ENCODE measurements at places on chromosomes 4 and X. TPM values are rescaled to one million over a fixed set of nuclear protein-coding genes. Genes with fewer than 3 reads are reported as not detected.

The MSX1 gene
- 2.6 TPM for total RNA-seq

DNA sequence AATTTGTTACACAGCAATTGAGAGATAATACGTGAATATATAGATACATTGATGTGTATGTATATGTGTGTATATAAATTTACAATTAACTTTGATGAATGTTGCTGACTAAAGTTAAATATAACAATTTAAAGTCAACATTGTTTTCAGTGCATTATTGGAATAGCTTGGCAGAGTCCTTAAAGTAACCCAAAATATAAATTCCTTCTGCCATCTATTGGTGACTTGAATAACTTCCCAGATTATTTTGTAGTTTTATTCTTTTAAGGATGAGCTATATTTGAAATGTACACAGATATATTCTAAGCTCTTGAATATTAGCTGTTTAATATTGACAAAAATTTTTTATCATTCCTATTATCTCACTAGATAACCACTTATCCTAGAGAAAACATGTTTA, 298.2 kb upstream of the FSTL5 start:
- DNase-seq, result no peak

DNA sequence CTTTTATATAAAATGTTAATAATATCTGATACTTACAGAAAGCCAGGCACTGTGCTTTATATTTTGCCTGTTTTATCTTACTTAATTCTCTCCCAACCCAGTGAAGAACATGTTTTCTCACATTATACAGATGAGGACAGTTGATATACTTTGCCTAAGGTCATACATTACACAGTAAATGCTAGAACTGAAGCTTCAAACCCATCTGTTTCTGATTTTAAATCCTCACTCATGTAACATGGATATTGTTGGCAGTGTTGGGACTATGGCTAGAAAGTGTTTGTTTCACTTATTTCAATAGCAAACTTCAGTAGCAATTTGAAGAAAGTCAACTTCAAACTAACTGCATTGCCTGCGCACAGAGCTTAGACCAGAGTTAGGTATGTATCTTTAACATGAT, 57.4 kb downstream of the RAPGEF2 start:
- DNase-seq, result no peak

The TMEM47 gene
- total RNA-seq, result 0.52 TPM

GRCh38 chr4:1812720-1813119, 19.6 kb downstream of the FGFR3 start:
- no peak for DNase-seq

- no peak for DNase-seq
These were observed 52.7 kb downstream of the ASMT start for GRCh38 chrX:1667566-1667965.

- DNase-seq, result no peak
These were observed 9.5 kb downstream of the ASB5 start for GRCh38 chr4:176259330-176260090.

GRCh38 chr4:16005676-16006075, 42.7 kb upstream of the FGFBP2 start:
- no peak for DNase-seq

GRCh38 chrX:153635388-153635787, 11.6 kb upstream of the DUSP9 start:
- DNase-seq, result no peak
